BJ (cell line): ENCODE measurements at places on chromosomes 2 and 18. TPM values are rescaled to one million over a fixed set of nuclear protein-coding genes. Genes with fewer than 3 reads are reported as not detected.
A peak's percentile ranks its signal among the peaks of the same experiment; 100 is the strongest.

Gene TMEM17
- polyA plus RNA-seq = 2.8 and 4.8 TPM in 2 replicates

GRCh38 chr18:67376372-67376771, 140.1 kb downstream of the DSEL start:
- no peak for DNase-seq

GRCh38 chr2:25853038-25853638, 25.1 kb downstream of the ASXL2 start:
- no peak for DNase-seq

- no peak for DNase-seq
These were observed 6.8 kb upstream of the CTAGE1 start for GRCh38 chr18:22424565-22424963.

Gene RAD51AP2
- not detected in 2 replicates for polyA plus RNA-seq

DNA sequence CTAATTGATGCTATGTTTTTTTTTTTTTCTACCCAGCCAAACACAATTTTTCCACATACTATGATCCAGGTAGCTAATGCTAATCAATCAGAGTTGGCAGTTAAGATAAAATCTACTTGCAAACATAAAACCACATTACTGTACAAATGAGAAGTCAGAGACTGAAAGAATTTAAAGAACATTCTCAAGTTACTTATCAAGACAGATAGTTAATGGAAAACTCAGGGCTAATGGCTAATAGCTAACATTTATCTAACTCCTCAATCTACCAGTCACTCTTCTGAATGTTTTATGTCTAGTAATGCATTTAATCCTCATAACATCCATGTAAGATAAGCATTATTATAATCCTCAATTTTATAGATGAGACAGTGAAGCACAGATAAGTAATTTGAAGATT, 537.6 kb upstream of the SETBP1 start:
- no peak for DNase-seq

Gene RHBDD1
- 29.2 and 51.6 TPM in 2 replicates for polyA plus RNA-seq

Gene MBP
- polyA plus RNA-seq = 2.1 and 2.3 TPM in 2 replicates

- DNase-seq = no peak
These were observed 123.2 kb downstream of the EPHA4 start for GRCh38 chr2:221448844-221449390.

DNA sequence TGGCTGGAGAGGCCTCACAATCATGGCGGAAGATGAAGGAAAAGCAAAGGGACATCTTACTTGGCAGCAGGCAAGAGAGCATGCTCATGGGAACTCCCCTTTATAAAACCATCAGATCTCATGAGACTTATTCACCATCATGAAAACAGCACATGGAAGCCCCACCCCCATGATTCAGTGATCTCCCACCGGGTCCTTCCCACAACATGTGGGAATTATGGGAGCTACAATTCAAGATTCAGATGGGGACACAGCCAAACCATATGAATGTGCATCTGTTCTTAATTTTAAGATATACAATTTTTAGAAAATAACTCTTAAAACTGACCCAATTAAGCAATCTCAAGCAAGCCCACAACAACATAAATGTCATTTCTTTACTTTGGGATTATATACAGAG, 12.6 kb downstream of the C18orf63 start:
- DNase-seq = peak; percentile 14

- no peak for DNase-seq
These were observed 13.1 kb downstream of the RNU2-63P start for GRCh38 chr2:88003074-88003755.

Gene PJVK
- 1.5 and 2.8 TPM in 2 replicates for polyA plus RNA-seq

Gene CKAP2L
- polyA plus RNA-seq = 3.3 and 6.4 TPM in 2 replicates

GRCh38 chr2:226002438-226002837, 602.9 kb downstream of the NYAP2 start:
- peak; percentile 73 for DNase-seq

Gene C2orf66
- polyA plus RNA-seq = 0.12 and 0.23 TPM in 2 replicates

DNA sequence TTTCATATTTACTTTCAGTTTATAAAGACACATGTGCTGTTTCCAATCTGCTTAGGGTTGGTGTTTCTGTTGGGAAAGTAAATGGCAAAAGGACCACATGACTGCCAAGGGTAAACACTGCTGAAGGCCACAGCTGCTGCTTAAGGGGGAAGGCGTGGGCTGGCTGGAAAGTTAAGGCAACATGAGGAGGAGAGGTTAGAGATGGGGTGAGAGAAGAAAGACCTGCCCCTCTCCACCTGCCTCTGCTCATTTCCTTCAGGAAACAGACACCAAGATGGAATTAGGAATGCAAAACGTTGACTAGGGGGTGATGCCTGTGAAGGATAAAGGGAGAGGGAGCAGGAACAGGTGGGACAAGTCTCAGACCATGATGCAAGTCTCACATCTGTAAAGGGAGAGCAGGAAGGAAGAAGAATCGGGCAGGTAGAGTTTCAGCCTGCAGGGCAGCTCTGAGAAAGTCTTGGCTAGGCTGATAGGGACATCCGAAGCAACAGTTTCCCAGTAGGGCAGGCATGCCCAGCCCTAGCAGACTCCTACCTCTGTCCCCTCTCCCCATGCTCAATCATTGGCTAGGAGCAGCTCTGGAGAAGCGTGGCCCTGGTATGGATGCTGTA, 86.0 kb downstream of the CDC42EP3 start:
- no peak for DNase-seq

DNA sequence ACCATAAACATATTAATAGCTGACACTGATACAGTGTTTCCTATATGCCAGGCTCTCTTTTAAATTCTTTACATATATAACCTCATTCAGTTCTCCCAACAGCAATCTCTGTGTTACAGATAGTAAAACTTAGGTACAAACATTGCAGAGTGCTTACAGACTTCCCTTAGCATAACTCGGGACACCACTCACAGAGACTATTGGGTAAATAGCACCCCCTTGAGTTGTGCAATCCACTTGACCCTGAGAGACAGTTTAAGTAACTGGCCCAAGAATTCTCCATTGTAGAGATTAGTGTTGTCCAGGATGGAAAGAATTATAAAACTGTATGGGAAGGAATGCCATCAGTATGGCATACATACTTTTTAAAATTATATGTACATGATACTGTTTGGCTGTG, 110.1 kb downstream of the POLE4 start:
- no peak for DNase-seq

DNA sequence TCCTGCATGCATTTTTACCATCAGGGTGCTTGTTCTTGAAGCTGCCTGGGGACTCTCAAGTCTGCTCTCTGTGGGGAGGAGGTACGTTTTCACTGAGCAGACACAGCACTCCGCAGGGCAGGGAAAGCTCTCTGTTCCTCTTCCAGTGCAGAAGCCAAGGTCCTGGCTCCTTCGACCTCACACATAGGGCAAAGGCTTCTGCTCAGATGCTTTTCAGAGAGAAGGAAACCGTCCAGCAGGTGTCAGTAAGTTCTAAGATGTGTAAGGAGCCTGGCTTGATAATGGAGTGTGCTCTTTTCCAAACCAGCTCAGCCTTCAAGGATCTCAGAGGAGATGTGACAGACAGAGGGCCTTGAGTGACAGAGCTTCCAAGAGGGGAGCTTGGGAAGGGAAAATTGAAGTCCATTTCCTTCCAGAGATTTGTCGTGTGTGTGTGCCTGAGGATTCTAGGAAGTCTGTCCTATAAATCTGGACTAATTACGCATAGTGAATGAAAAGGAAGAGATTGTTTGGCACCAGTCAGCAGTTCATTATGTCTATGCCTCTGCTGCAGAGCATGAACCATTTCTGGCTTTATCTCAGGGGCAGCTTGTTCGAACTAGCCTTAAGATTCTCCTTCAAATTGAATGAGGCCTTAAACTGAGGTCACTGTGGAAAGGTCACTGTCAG, 67.3 kb upstream of the UPP2 start:
- no peak for DNase-seq

DNA sequence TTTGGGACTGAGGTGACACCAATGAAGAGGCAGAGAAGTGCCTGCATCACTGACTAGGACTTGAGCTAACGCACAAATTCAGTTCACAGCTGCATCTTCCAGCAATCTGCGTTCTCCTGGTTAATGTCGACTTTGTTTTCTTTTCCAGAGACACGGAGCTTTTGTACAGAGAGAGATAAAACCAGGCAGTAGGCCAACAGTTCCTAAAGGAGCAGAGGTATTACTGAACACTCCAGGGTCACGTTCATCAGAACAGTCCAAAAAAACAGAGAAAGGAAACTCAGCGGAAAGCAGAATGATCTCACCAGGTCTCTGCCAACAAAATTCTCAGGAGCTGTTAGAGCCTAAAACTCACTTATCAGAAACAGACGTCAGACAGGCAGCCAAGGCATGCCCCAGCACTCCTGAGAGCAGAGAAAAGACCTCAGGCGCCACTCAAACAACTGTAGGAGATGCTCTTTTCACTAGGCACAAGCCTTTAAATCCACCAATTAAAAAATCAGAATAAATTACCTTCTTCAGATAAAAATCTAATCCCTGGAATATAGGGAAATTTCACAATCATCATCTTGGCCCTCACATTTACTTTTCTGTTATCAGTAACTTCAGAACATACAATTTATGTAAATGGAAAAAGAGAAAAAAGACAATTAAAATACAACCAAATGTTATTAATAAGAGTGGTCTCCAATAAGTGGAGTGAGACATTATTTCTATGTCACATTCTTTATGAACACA, 95.9 kb upstream of the SPTBN1 start:
- DNase-seq = peak; percentile 37

Gene SMYD1
- not detected in 2 replicates for polyA plus RNA-seq

GRCh38 chr18:36302676-36303075, 5.2 kb downstream of the FHOD3 start:
- DNase-seq = peak; percentile 49

Gene MC2R
- not detected in 2 replicates for polyA plus RNA-seq

Gene PROKR1
- not detected in 2 replicates for polyA plus RNA-seq

- DNase-seq = no peak
These were observed 1.1 kb downstream of the LRATD1 start for GRCh38 chr2:14633461-14634181.
